Neural crest cell (in vitro differentiated cells): ENCODE measurements at places on chromosomes 16 and 17. TPM values are rescaled to one million over a fixed set of nuclear protein-coding genes. Genes with fewer than 3 reads are reported as not detected.

The CAPNS2 gene
- 0.23 TPM in 1 of 2 replicates, not detected in the other for total RNA-seq

The TSPAN10 gene
- total RNA-seq = 1.5 and 1.6 TPM in 2 replicates

The SLFN12 gene
- total RNA-seq = 15.1 and 17.5 TPM in 2 replicates

The CA5A gene
- not detected in 2 replicates for total RNA-seq

The RBFOX1 gene
- total RNA-seq = 0.71 and 1.4 TPM in 2 replicates

The STH gene
- total RNA-seq = not detected in 2 replicates

The PYDC1 gene
- not detected in 2 replicates for total RNA-seq

The CRYM gene
- total RNA-seq = 1.2 and 2.2 TPM in 2 replicates

The SLC16A11 gene
- total RNA-seq = not detected in 2 replicates

The C16orf54 gene
- not detected in 2 replicates for total RNA-seq

The TNS4 gene
- total RNA-seq = not detected in 2 replicates

The TP53TG3C gene
- total RNA-seq = not detected in 2 replicates

The BAHCC1 gene
- total RNA-seq = 57.4 and 61.3 TPM in 2 replicates

The C17orf50 gene
- 0.23 TPM in 1 of 2 replicates, not detected in the other for total RNA-seq

The NPIPB6 gene
- total RNA-seq = 1.5 and 3.2 TPM in 2 replicates

The CTRB2 gene
- not detected in 2 replicates for total RNA-seq

The CA4 gene
- 0.26 TPM in 1 of 2 replicates, not detected in the other for total RNA-seq

The ZNF423 gene
- 55.0 and 55.4 TPM in 2 replicates for total RNA-seq

The TMC5 gene
- total RNA-seq = not detected in 2 replicates

The AATF gene
- total RNA-seq = 68.3 and 68.7 TPM in 2 replicates

The ENDOV gene
- 34.9 and 38.0 TPM in 2 replicates for total RNA-seq

The KCNG4 gene
- not detected in 2 replicates for total RNA-seq

The BRD7 gene
- 130 and 163 TPM in 2 replicates for total RNA-seq

The KIF18B gene
- 87.3 and 93.1 TPM in 2 replicates for total RNA-seq

DNA sequence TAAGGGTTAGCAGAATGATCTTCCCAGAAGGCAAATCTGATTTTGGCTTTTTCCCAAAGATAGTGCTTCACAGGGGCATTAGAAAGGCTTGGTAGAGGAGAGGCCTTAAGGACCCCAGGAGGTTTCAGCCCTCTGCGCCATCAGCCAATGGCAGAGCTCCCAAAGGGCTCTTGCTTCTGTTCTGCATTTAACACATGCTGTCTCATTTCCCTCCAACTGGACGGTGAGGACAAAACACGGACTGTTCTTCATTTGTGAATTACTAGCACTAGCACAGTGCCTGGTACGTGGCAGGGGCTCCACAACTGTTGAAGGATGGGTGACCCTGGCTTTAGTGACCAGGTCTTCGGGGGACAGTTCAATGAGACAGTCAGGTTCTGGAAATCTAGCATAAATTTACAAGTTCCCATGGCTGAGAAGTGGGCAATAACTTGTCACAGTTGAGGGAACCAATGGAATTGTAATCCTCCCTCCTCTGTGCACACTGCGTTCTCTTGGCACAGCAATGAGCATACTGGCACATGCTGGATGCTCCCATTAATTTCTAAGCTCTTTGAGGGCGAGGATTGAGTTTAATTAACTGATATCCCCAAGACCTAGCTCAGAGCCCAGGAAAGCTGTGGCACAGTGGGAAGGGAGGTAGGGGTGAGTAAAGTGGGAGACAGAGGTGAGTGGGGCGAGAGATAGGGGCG, 45.4 kb downstream of the COG7 start:
- DNase-seq = no peak

GRCh38 chr17:68820825-68821481, 134.2 kb downstream of the ABCA8 start:
- DNase-seq = no peak

DNA sequence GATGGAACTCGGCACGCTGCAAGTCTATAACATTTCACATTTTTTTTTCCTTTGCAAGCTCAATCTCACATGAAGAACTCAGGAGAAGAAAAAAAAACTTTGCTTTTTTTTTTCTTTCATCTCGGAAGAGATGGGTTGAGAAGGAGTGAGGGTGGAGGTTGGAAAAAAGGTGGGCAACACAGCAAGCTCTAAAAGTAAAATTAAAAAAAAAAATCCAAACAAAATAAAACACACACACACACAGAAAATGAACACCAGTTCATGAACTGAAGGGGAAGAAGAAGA, 2.5 kb downstream of the MAF start:
- DNase-seq = no peak

- DNase-seq = no peak
These were observed 229.1 kb downstream of the ENGASE start for GRCh38 chr17:79303641-79304205.

DNA sequence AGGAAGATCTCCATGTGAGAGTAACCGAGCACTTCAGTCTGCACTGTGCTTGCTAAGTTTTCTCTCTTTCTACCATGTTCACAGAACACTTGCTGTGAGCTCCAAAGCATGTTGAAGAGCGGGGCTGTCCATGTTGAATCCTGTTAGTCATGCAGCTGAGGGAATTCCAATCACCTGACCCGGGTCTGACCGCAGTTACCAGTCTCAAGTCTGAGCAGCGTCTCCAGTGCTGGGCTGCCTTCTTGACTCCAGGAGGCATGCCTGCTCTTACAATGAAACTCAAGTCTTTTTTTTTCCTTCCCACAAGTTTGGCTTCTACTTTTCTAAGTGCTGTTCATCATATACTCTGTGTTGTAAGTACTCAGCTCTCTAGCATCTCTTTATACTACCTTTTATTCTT, 44.3 kb downstream of the HOXB1 start:
- no peak for DNase-seq

DNA sequence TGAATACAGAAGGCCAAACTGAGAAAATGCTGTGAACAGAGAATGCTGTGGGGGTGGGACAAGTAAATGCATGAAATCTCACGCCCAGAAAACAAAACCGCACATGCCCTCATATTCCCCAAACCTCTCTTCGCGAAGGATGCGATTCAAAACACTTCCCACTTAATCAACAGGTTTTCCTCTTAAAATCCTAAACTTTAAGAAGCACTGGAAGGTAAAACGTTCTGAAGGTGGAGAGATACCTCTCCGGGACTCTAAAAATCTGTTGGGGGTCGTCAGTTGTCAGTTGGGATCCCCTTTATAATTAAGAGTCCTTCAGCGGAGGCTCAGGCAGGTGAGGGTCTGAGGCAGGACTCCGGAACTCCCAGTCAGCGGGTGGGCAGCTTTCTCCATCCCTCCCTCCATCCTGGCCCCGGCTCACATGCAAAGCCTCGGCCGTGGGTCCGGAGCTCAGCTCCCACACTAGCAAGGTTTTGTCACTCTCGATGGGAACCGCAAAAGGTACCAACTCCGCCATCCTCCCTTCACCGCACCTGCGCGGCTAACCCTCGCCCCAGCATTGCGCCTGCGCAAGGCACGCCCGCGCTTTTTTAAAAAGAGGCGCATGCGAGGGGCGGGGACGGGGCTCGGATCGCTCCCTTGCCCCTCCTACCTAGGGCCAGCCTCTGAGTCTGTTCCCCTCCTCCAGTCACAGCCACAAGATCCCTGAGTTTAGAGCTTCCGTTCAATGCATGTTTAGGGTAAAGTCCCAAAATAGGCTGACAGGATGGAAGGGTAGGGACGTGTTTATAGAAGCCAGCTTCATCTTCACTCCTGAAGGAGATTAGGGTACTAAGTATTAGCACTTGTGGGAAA, at the start of gene RDM1:
TSS of gene RDM1 (minus strand) at position 563 of the 855 bp plus-strand sequence. CDS start at position 517, 46 bp downstream.
- DNase-seq = peak; percentile 75

GRCh38 chr17:18084256-18084655, 3.5 kb upstream of the DRG2 start:
- DNase-seq = no peak

DNA sequence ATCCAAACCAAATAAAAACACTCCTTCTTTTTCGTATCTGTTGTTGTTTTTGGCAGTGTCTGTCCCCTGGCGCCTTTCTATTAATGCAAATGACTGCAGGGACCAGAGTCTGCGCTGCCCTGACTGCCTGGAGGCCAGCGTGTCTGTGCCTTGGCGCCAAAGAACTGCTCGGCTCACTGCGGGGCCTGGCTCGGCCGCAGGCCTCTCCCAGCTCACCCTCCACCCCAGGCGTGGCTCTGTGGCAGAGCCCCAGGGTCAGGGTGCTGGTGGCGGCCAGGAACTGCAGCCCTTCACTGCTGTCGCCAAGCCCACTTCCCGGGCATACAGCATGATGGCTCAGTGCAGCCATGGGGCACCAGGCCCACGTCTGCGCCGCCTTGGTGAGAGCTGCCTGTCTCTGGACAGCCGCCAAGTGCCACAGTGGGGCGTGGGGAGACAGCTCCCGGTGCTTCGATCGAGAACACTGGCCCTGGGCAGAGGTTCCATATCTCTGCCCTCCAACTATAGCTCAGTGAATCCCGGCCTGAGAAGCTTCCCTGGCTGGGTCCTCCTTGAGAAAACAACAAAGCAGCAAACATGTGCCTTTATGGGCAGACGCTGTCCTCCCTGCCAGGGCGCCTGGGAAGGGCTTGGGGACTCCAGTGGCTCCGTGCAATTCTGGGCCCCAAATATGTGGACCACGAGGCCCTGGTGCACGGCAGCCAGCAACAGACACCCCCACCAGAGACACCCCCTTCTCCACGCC, 11.1 kb downstream of the CANT1 start:
- no peak for DNase-seq

GRCh38 chr17:13244513-13244912, 226.7 kb upstream of the ELAC2 start:
- no peak for DNase-seq

DNA sequence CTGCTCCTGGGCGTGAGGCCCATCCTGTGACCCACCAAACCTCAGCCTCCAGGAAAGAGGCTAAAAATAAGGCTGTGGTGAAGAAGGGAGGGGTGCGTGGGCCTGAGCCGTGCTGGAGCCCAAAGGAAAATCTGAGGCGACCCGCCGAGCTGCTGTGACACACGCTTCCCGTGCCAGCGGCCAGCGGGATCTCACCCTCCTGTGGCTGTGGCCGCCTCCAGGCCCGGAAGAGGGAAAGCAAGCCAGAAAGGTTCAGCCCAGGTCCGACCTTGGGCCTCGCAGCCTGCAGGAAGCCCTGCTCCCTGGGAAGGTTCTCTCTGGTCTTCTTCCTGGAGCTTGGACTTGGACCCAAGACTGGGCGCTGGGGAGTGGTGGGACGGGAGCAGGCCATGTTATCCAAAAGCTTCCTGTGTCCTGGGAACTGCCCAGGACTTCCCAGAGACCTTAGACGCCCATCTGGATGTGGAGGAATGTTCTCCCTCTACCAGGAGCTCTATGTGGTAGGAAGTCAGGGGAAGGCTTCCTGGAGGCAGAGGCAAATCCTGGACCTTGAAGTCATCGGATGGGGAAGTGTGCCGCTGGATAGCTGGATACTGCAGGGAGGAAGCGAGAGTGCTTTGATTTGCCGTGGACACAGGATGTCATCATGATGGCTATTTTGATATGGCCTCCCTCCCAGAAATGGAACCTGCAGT, 11.4 kb downstream of the SPNS2 start:
- DNase-seq = no peak

- no peak for DNase-seq
These were observed 23.7 kb downstream of the PPL start for GRCh38 chr16:4913130-4913773.

- DNase-seq = peak; percentile 85
These were observed 6.9 kb upstream of the ELAC2 start for GRCh38 chr17:13024526-13025257.

- DNase-seq = no peak
These were observed 111.3 kb downstream of the CHD9 start for GRCh38 chr16:53166099-53166498.

GRCh38 chr17:46894476-46895151, 28.3 kb upstream of the GOSR2 start:
- DNase-seq = no peak

- no peak for DNase-seq
These were observed 1.8 kb downstream of the ZBTB4 start for GRCh38 chr17:7477392-7478275.

DNA sequence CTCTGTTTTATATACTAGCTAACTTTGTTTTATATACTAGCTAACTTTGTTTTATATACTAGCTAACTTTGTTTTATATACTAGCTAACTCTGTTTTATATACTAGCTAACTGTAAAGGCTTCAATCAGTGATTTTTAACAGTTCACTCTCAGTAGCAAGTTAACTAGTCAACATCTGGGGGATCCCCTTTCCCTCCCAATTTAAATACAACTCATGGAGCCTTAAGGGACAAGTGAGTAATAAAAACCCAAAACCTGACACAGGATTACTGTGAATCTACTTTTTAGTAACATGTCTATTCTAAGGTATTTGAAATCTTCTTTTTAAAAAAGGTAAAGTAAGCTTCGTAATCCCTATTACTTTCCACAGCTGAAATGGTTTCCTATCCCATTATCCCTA, 32.2 kb downstream of the FAM222B start:
- no peak for DNase-seq

- DNase-seq = no peak
These were observed 49.8 kb downstream of the SEC14L1 start for GRCh38 chr17:77190576-77190975.

DNA sequence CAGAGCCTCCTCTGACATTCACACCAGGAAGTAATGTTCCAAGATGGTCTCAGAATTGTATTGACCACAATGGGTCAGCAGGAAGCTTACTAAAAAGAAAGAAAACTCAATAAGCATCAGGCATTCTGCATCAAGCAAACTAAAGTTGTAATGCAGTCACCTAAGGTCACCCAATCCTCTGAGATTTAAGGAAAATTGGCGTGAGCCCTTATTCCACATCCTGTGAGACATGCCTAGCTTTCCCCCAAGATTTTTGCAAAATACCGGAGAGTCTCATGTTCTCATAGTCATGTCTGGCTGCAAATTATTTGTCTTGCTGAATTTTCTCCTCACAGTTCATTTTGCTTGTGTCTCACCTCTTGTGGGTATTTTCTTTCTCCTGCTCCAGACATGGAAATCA, 417.1 kb upstream of the SOX9 start:
- no peak for DNase-seq

DNA sequence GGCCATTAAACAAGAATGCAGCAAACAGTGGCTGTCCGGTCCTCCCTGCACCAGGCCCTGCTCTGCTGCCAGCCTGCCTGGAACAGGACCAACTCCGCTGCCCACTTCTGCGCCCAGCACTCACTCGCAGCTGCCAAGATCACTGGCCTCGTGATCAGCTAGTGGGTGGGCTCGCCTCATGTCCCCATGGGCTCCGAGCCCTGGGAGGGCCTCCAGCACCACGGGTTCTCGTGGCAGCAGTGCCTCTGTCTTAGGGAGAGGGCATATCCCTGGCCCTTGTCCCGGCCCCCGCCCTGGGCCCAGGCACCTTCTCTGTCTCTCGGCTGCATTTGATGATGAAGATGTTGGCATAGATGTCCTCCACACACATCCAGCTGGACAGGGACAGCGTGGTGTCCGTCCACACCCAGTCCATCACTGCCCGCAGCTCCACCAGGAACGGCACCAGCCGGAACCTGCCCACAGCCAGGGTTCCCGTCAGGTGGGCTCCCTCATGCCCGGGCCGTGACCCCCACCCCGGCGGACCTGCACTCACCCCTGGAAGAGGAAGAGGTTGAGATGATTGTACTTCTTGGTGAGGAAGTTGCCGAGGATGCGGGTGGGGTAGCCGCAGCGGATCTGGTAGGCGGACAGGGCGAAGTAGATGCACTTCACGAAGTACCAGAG, 13.1 kb downstream of the CTU2 start:
- no peak for DNase-seq
